ENCODE measurements at places on chromosomes 3 and 15. TPM values are rescaled to one million over a fixed set of nuclear protein-coding genes. Genes with fewer than 3 reads are reported as not detected.

Gene COLQ
- 0.37 TPM for total RNA-seq

Gene NPAP1
- not detected for total RNA-seq

Gene HIGD2B
- total RNA-seq = not detected

Gene GASK1A
- 1.1 TPM for total RNA-seq

Gene RLBP1
- not detected for total RNA-seq

Gene ITIH4
- total RNA-seq = 2.0 TPM

Gene IFT80
- 35.3 TPM for total RNA-seq

Gene GAP43
- total RNA-seq = not detected

Gene HYAL3
- 10.8 TPM for total RNA-seq

Gene SLC9A9
- total RNA-seq = 4.3 TPM

Gene ZKSCAN7
- total RNA-seq = 8.3 TPM

Gene KLF15
- total RNA-seq = 0.61 TPM

Gene TM4SF1
- 246 TPM for total RNA-seq

Gene PRKCD
- 6.2 TPM for total RNA-seq

Gene ADGRG7
- total RNA-seq = not detected

Gene SLC15A2
- 1.3 TPM for total RNA-seq

Gene PATL2
- total RNA-seq = not detected

Gene DUOXA2
- total RNA-seq = not detected

Gene PIGZ
- total RNA-seq = 2.7 TPM

Gene DNAH12
- under 0.01 TPM for total RNA-seq

Gene LDHAL6B
- not detected for total RNA-seq

Gene CP
- not detected for total RNA-seq

Gene MESP2
- 0.31 TPM for total RNA-seq

Gene ZNF80
- total RNA-seq = not detected

Gene RHCG
- total RNA-seq = 2.5 TPM

Gene KCNMB3
- total RNA-seq = 0.69 TPM

Gene STRA6
- total RNA-seq = 0.17 TPM

Gene MYL3
- not detected for total RNA-seq

Gene PLIN1
- 0.31 TPM for total RNA-seq

Gene ARGFX
- not detected for total RNA-seq

Gene TM4SF4
- total RNA-seq = not detected

Gene REC114
- total RNA-seq = not detected

Gene EFCAB12
- 0.27 TPM for total RNA-seq

Gene SERPINI2
- not detected for total RNA-seq

Gene CCR9
- not detected for total RNA-seq

Data from mammary epithelial cell (primary cell).